ENCODE measurements at places on chromosomes 2 and 18. TPM values are rescaled to one million over a fixed set of nuclear protein-coding genes. Genes with fewer than 3 reads are reported as not detected.

- DNase-seq: no peak
These were observed 134.6 kb upstream of the SMAD2 start for GRCh38 chr18:48064978-48065600.

DNA sequence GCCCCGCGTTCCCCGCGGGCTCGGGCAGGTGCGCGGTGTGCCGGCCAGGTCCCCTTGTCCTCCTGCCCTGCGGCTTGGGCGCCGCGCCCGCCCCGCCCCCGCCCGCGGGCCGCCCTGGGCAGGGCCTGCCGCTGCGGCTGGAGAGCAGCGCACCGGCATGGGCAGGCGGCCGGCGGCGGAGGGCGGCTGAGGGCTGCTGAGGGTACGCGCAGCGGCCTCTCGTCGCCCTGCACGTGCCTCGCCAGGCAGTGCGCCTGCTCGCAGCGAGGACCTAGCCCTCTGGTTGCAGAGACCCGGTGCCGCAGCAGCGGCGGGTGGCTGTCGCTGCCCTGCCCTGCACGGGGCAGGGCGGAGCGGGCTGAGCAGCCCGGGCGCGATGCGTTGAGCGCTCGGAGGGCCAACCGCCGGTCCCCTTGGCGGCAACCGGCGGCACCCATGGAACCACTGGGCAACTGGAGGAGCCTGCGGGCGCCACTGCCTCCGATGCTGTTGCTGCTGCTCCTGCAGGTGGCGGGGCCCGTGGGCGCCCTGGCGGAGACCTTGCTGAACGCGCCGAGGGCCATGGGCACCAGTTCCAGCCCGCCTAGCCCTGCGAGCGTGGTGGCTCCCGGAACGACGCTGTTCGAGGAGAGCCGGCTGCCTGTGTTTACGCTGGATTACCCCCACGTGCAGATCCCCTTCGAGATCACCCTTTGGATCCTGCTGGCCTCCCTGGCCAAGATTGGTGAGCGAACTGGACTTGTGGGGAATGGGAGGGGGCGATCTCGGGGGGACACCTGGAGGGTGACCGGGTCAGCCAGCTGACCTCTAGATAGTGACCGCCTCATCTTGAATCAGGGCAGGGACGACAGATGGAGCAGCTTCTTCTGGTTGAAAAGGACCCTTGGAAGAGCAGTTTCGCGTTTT, at the start of gene SLC9A2:
Gene SLC9A2, plus strand, starts transcription at position 140 of the 906 bp plus-strand sequence. Its CDS starts 296 bp downstream, at position 436.
- DNase-seq: peak; percentile 13

DNA sequence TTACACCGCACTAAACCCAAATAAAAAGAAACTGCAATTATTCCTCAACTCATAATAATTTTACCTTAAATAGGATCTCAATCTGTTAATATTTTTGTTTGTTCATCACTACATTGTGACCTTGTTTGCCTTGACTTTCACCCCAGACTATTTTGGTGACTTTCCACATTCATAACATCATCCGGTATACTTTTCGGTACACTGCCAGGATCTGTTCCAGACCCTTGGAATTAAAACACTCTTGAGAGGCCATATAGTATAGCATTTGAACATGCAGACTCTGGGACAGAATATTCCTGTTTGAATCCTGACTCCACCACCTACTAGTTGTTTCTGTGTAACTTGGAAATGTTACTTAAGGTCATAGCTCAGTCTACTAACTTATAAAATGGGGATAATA, 577.4 kb downstream of the METTL4 start:
- DNase-seq: no peak

The CAPN14 gene
- 0.60 TPM for total RNA-seq

- no peak for DNase-seq
These were observed 636.7 kb upstream of the SYT4 start for GRCh38 chr18:43914018-43914417.

The IGFBP5 gene
- total RNA-seq: not detected

DNA sequence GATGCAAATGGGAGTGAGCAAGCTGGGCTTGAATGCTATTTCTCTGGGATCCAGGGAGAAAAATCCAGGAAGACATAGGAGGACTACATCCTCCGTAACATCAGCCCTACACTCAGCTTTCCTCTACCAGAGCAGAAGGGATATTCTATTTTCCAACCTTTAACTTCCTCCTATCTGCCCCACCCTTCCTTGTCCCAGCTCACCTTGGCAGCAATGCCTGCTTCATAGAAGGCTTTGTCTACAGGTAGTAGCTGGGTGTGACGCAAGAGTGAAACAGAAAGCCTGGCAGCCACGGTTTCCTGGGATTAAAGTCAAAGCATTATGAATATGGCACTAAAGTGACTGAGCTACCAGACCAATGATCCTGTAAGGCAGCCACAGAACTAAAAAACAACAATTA, 3.9 kb downstream of the KRTCAP3 start:
- no peak for DNase-seq

The ACADL gene
- not detected for total RNA-seq

DNA sequence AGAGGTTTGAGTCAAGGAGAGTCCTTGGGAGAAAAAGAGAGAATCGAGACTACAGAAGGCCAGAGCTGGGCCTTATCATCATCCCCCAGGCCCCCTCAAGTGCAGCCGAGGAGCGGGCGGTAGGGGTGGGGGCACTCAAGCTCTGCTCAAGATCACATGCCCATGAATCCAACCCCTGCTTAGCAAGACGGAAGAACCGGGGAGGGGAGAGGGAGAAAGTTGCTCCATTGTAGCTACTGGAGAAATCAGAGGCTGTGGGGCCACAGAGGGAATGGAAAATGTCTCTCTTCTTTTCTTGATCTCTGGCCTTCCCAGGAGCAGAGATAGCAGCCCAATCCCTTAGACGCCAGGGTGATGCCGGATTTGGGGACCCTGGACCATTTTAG, 14.6 kb downstream of the SLC4A3 start:
- no peak for DNase-seq

- no peak for DNase-seq
These were observed 13.9 kb upstream of the MBD2 start for GRCh38 chr18:54238173-54238936.

DNA sequence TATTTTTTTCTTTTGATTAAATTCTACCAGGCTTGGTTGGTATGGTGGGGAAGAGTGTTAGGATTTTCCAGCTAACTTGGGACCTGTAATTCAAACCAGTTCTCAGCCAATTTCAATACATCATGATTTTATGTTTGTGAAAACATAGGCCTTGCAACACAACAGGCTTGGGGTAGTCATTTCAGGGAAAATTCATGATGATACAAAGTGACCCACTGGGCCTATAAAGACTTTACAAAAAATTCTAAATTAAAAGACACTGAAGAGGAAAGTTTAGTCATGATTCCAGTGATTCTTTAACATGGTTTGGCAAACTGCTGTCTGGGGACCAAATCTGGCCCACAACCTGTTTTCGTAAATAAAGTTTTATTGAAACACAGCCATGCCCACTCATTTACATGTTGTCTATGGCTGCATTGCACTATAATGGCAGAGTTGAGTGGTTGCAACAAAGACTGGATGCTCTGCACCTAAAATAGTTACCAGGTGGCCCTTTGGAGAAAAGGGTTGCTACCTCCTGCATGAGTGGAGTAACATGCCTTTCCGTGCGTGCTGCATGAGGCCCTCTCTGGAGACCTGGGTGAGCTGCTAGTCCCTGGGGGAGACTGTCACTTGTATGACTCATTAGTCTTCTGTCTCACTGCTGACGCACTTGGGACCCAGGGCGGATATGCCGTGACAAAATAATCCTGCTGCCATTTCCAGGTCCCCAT, 73.6 kb downstream of the NPAS2 start:
- no peak for DNase-seq

DNA sequence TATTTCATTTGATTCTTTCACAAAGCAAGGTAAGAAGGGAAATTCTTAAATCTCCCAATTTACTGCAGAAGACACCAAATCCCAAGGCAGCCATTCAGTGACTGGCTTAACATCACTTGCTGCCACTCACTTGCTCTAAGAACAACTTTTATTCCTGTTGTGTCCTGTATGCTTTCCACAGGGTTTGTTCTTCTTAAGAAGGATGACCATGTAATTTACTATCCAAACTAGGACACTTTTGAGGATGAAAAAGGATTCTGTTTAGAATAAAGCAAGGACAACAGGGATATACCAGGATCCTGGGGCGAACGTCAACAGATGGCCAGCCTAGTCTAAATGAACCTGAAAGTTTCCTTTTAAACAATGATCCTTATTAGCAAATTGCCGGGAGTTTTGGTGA, 34.8 kb downstream of the RIT2 start:
- DNase-seq: no peak

DNA sequence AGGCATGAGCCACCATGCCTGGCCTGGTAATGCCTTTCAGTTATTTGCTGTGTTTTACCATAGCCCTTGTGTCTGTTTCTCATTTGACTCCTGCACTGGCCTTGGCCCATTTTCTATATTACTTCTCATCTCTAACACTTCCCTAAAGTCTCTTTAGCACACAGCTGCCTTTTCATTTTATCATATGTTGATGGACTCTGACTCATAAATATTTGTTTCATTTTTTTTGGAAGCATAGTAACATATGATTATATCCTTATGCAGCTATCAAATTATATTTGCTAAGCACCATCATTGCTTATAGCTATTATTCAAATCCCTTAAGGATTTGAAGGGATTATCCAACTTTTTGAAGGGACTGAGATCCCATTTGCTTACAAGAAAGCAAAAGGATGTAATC, 320.3 kb downstream of the GPD2 start:
- no peak for DNase-seq

DNA sequence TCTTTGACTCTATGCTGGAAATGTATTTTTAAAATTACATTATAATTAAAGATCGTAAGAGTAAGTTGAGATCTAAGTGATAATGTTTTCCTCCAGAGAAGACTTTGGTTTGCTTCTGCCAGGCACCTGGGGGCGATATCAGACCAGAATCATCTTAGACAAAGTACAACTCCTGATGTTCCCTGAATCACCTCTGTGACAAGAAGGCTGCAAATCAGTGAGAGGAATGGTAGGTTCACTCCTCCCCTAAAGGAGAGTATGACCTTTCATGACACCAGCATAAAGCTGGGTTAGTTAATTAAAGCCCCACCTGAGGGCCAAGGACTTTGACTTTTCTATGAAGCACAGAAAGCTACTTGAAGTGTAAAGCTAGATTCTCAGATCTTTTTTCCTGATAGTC, 114.4 kb upstream of the DTNA start:
- no peak for DNase-seq

GRCh38 chr2:71852141-71852711, 295.4 kb downstream of the CYP26B1 start:
- DNase-seq: no peak

The ST8SIA3 gene
- total RNA-seq: not detected

The MYO5B gene
- 0.12 TPM for total RNA-seq

- no peak for DNase-seq
These were observed 958 bp upstream of the ALLC start for GRCh38 chr2:3656762-3657721.

DNA sequence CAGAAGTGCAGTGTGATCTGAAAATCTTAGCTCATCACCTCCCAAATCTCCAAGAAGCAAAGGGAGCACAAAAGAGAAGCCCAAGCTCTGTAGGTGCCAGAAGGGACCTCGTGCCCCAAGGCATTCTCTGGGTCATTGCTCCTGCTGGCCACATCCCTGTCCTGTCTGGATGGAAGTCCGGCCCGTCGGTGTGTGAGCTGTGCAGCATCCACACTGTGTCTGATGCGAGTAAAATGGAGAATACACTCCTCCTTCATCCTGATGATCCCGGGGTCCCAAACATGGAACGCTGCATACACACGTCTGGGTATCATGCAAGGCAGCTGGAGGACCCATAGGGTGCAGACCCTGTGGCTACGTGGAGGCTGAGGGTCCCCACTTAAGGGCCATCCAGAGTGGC, 851.4 kb downstream of the GALR1 start:
- no peak for DNase-seq

GRCh38 chr2:111995148-111995547, 59.9 kb upstream of the TMEM87B start:
- DNase-seq: no peak

- no peak for DNase-seq
These were observed 17.6 kb downstream of the FMNL2 start for GRCh38 chr2:152352616-152353015.

DNA sequence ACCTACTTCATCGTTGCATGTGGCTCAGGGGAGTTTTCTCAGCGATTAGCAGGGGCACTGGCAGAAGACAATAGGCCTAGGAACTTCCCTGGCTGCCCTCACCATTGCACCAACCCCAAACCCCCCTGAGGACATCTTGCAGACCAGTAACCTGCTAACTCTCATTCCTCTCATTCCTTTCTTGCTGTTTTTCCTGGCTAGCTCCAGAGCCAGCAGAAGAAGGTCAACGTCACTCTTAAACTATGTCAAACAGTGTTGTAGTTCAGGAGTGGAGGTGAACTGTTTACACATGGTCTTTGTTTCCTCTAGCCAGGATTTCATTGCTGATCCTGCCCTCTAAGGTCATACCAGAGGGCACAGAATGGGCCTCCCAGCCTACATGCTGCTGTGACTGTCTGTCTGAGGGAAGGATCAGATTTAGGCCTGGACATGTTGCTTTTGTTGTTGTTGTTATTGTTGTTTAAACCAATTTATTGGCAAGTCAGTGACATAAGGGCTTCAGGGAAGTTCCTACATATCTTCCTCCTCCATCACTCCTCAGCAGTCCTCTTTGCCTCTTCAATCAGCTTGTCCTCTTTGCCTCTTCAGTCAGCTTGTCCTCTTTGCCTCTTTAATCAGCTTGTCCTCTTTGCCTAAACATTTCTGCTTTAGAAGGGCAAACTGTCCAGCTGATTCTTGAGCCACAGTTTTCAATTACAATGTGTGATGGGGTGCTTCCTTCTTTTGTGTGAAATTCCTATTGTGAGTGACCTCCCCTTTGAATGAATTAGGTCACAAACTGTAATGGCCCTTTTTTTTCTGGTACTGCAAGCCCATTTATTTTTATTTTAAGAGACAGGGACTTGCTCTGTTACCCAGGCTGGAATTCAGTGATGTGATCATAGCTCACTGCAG, 471.9 kb upstream of the TNP1 start:
- DNase-seq: no peak

GRCh38 chr2:71798266-71799012, 345.1 kb downstream of the DYSF start:
- peak; percentile 33 for DNase-seq

GRCh38 chr2:190459881-190460280, 51.7 kb downstream of the MFSD6 start:
- DNase-seq: no peak

The DIPK1C gene
- total RNA-seq: not detected

- no peak for DNase-seq
These were observed 110.9 kb downstream of the GALR1 start for GRCh38 chr18:77360315-77361190.

GRCh38 chr2:120675460-120676130, 60.1 kb upstream of the GLI2 start:
- DNase-seq: peak; percentile 39

DNA sequence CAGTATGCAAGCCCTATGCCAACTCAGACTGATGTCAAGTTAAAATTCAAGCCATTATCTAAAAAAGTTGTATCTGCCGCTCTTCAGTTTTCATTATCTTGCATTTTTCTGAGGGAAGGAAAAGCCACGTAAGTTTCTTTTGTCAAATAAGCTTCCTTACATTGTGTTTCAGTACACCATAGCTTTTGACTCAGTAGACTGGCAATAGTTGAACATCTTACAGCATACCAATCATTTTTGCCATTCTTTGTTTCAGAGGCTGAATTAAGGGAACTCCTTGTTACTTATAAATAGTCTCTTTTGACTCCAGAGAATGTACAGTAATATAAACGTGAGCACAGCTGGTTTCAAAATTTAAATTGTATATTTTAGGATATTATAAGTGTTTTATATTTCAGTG, 120.6 kb downstream of the EHBP1 start:
- no peak for DNase-seq

The LRRC30 gene
- not detected for total RNA-seq

All from activated T-cell treated with anti-CD3 and anti-CD28 coated beads, Interleukin-2, amount 50 U/mL, for 72 hours (primary cell).